Fibroblast of pulmonary artery (primary cell): ENCODE measurements at places on chromosomes 4 and X.

GRCh38 chrX:133414406-133415275 is 648 bp downstream of the GPC4 start:
- DNase-seq, result peak; percentile 3

DNA sequence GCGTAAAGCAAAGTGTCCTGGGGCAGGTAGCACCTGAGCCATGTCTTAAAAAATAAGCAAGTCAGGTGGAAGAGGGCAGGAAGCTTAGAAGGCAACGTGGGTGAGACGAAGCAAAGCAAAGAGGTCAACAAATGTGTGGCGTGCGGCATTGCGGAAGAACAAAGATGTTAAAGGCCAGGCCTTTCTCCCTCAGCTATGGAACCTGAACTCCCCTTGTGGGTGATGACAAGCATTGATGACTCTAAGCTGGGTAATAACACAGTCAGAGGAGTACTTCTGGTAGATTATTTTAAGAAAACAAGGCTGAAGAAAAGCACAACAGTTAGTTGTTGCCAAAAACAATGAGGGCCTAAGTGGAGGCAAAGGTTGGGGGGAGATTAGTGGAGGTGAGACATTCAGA is 29.0 kb upstream of the SORBS2 start:
- DNase-seq, result no peak

- DNase-seq, result peak; percentile 61
These were observed at the start of gene GABRB1 for GRCh38 chr4:47031011-47031678. TSS of gene GABRB1 (plus strand) at chr4:47031567.

- no peak for DNase-seq
These were observed 26.1 kb downstream of the IGSF1 start for GRCh38 chrX:131262738-131263679.

DNA sequence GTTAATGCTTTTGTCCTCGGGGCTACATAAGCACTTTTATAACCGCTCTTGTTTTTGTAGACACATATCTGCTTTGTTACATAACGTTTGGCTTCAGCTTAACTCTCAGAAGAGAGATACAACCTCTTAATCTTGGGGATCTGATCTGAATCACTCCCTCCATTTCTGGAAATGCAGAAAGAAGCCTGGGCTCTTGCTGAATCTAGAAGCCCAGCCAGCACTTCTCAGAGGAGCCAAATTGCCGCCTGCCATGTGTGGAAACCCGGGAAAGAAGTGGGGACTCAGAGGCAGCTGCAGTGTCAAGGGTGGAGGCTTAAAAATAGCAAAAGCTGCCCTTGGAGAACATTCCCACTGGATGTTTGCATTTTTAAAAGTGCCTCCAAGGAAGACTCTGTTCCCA is 69.3 kb upstream of the LDB2 start:
- no peak for DNase-seq

- no peak for DNase-seq
These were observed 21.2 kb downstream of the C4orf54 start for GRCh38 chr4:99636422-99636821.

- DNase-seq, result no peak
These were observed 767.3 kb upstream of the TENM3 start for GRCh38 chr4:181475781-181476507.

GRCh38 chr4:141077611-141078225 is 55.6 kb downstream of the RNF150 start:
- DNase-seq, result no peak

GRCh38 chr4:143554728-143555597 is 41.5 kb downstream of the SMARCA5 start:
- no peak for DNase-seq

DNA sequence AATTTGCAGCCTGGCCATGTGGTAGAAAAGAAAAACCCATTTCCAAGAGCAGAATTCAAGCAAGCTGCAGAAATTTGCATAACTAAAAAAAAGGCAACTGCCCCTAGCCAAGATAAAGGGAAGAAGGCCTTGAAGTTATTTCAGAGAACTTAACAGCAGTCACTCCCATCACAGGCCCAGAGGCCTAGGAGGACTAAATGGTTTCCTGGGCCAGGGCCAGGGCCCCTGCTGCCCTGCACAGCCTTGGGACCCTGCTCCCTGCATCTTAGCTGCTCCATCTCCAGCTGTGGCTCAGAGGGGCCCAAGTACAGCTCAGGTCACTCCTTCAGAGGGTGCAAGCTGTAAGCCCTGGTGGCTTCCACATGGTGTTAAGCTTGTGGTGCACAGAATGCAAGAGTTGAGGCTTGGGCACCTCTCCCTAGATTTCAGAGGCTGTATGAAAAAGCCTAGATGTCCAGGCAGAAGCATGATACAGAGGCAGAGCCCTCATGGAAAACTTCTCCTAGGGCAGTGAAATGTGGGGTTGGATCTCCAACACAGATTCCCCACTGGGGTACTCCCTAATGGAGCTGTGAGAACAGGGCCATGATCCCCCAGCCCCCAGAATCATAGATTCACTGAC is 6.7 kb upstream of the MID2 start:
- no peak for DNase-seq

DNA sequence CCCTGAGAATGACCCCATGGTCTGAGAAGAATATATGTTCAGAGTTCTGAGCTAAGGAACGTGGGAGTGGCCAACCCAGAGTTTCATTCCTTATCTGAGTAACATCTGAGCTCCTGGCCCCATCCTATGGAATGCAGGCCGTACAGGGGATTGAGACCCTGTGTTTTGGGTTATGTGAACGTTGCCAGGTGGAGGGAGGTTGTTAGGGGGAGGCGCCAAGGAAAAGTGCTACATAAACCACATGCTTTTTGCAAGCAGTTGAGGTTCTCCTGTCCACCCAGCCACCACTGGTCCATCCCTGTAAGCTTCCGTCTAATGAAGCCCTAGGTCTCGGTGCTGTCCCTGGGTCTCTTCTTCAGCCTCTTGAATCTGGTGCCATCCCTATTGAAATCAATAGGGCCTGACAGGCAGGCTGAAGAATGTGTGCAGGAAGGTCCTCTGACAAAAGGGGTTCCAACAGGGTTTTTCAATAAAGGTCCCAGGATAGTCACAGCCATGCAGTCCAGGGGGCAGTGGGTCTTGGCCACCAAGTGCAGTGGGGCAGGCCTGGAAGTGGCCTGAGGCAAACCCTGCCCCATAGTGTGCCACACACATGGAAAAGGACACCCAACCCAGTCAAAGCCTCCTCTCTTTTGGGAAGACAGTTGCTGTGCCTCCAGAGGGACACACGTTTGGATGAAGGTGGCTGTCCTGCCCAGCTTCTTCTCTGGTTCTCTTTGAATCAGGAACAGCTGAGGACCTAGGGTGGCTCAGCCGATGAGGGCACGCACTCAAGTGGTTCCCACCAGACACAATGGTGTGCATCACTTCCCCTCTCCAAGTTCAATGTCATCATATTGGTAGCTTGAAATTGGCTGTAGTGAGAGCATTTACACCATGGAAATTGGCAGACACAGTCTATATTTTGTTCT is 53.5 kb downstream of the HTRA3 start:
- no peak for DNase-seq

DNA sequence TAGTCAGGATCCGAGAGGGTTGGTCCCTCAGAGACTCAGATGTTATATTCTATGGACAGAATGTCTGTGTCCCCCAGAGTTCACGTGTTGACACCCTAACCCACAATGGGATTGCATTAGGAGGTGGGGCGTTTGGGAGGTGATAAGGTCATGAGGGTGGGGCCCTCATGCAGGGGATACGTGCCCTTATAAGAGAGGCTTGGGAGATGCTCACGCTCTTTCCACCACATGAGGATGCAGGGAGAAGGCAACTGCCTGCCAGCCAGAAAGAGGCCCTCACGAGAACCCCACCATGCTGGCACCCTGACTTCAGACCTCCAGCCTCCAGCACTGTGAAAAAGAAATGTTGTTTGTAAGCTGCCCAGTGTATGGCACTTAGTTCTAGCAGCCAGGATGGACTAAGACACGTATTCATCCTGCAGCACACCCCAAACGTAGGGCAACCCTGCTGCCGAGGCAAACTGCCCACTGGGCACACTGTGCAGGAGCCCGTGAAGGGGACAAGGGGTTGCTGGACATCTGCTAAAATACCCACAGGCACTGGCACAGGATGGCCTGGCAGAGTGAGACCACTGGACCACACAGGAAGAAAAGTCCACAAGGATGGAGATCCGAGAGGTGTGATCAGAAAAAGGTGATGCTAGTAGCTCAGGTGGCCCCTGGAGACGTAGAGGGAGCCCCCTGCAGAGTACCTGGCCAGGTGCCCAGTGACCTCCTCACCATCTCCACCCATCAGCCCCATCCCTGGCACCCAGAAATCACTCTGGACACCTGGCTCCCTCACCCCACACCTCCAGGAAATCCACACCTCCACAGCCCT is 62.7 kb downstream of the HTRA3 start:
- no peak for DNase-seq

DNA sequence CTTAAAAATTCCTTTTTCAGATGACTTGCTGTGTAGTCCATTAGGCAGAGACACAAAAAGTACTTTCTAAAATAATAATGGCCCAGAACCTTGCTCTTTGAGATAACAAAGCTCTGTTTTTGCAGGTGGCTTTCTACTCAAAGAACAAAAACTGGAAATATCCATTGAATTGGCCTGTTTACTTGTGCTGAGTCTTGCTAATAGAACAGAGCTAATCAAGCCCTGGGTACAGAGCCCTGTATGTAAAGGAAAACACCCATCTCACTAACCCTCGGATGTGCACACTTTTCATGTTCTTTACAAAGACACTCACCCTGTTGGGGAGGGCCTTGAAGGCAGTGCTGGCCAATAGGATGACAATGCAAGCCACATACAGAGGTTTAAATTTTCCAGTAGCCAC is 27.0 kb upstream of the LNX1 start:
- DNase-seq, result no peak

DNA sequence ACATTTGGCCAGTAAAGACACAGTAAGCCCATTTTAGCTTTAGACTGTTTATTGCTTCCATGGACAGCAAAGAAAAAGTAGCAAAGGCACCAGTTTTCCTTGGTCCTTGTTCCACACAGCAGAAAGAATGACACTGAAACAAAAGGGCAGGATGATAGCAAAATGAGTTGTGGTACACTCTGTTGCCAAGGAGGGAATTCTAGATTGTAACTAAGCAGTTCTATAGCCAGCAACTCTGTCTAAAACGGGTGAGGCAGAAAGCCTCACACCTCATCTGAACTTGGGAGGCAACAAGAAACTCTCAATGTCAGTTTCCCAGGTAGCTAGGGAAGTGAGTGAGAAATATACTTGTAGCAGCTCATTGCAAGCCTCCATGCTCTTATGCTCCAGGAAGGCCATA is 39.2 kb downstream of the BBS12 start:
- DNase-seq, result no peak

- no peak for DNase-seq
These were observed 227.6 kb downstream of the ADAMTS3 start for GRCh38 chr4:72341432-72341820.

- peak; percentile 76 for DNase-seq
These were observed 26.4 kb upstream of the ARSJ start for GRCh38 chr4:114005569-114006442.
